ENCODE measurements at places on chromosomes 2 and 18.

DNA sequence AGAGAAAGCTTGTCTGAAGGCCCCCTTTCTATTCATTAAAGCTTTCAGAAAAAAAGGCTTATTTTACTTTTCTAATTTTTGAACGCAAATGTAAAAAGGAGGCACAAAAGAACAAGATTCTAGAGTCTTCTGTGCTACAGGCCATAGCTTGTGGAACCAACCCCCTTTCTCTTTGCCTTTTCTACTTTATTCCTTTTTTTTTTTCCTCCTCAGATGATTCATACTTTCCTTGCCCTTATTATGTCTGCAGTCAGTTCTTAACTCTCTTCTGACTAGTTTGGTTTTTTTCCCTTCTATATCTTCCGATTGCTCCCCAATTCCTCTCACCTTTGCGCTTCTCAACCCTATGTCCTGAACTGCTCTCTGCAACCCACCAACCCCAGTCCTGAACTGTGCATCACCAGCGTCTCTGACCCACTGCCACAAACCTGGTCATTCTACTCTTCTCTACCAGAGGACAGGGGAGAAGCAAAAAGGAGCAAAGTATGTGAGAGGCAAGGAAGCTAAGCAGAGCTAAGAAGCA is 56.9 kb upstream of the WIPF1 start:
- no peak overlapping the region for H3K27ac ChIP-seq
- H3K4me1 ChIP-seq = no peaks in the 10 kb centered on the region
- H3K36me3 ChIP-seq = peaks cover 14% of the 10 kb centered on the region
- H3K4me3 ChIP-seq = no peak overlapping the region
- H3K27me3 ChIP-seq = no peaks in the 10 kb centered on the region

- H3K4me3 ChIP-seq = no peak overlapping the region
- H3K27ac ChIP-seq = no peak overlapping the region
- no peaks in the 10 kb centered on the region for H3K36me3 ChIP-seq
These were observed 18.7 kb downstream of the MAPRE3 start for GRCh38 chr2:26989156-26989555.

GRCh38 chr2:579961-580360 is 97.2 kb downstream of the TMEM18 start:
- DNase-seq = no peak
- no peak overlapping the region for H3K27ac ChIP-seq
- no peaks in the 10 kb centered on the region for H3K27me3 ChIP-seq
- H3K4me3 ChIP-seq = no peak overlapping the region
- H3K36me3 ChIP-seq = no peaks in the 10 kb centered on the region

- H3K4me3 ChIP-seq = no peak overlapping the region
- H3K36me3 ChIP-seq = no peaks in the 10 kb centered on the region
- no peak overlapping the region for H3K27ac ChIP-seq
- no peaks in the 10 kb centered on the region for H3K27me3 ChIP-seq
These were observed 9.6 kb upstream of the NT5C1B start for GRCh38 chr2:18598848-18599484.

DNA sequence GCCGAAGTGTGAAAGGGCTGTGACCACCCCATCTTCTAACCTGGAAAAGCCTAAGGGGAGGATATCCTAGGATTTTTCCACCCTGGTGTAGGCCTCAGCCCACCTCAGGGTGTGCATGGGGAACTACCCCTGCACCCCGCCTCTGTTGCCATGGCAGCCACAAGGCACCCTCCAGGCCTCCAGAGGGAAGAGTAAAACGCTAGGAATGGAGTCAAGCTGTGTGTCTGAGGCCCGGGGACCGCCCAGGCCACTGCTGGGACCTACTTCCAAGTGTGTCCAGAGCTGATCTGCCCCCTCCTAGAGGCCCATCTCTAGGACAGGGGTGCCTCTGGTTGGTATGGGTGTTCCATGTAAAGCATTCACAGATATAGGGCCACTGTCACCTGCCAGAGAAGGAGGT is 86.7 kb downstream of the PLB1 start:
- H3K27ac ChIP-seq = no peak overlapping the region
- no peak for DNase-seq
- no peak overlapping the region for H3K4me3 ChIP-seq
- H3K4me1 ChIP-seq = peaks cover 9% of the 10 kb centered on the region

- H3K27ac ChIP-seq = no peak overlapping the region
- DNase-seq = no peak
- no peaks in the 10 kb centered on the region for H3K36me3 ChIP-seq
- H3K27me3 ChIP-seq = no peaks in the 10 kb centered on the region
- no peaks in the 10 kb centered on the region for H3K4me1 ChIP-seq
These were observed 3.9 kb upstream of the KLHL29 start for GRCh38 chr2:23381084-23381483.

DNA sequence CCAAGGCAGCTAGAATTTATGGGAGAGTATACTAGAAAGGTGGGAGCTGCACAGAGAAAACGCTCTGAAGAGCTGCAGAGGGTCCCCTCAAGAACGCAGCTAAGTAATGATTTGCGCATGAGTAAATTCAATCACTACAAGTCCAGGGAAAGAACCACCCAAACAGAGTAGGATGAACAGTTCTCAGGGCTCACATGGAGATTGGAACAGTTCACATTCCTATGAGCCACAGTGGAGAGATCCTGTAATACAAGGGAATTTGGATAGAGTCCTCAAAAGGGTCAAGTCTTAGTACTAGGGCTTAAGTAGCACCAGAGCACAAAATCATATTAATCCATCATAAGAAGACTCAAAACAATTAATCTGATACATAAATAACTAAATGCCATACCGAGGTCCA is 12.7 kb downstream of the OLA1 start:
- H3K27me3 ChIP-seq = no peaks in the 10 kb centered on the region
- no peak overlapping the region for H3K27ac ChIP-seq
- no peaks in the 10 kb centered on the region for H3K4me1 ChIP-seq
- DNase-seq = no peak
- no peak overlapping the region for H3K4me3 ChIP-seq

DNA sequence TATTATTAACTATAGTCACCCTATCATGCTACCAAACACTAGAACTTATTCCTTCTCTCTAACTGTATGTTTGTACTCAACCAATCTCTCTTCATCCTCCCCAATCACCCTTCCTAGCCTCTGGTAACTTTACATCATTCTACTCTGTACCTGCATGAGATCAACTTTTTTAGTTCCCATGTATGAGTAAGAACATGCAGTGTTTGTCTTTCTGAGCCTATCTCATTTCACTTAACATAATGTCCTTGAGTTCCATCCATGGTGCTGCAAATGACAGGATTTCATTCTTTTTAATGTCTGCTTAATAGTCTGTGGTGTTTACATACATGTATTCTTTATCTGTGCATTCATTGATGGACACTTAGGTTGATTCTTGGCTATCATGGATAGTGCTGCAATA is 108.9 kb upstream of the RFX8 start:
- H3K4me3 ChIP-seq = no peak overlapping the region
- H3K4me1 ChIP-seq = no peaks in the 10 kb centered on the region
- no peak overlapping the region for H3K27ac ChIP-seq
- no peaks in the 10 kb centered on the region for H3K36me3 ChIP-seq
- no peak for DNase-seq

GRCh38 chr2:103208916-103209315 is 447.1 kb downstream of the TMEM182 start:
- H3K4me1 ChIP-seq = no peaks in the 10 kb centered on the region
- H3K4me3 ChIP-seq = no peak overlapping the region
- H3K27ac ChIP-seq = no peak overlapping the region
- H3K27me3 ChIP-seq = no peaks in the 10 kb centered on the region
- H3K36me3 ChIP-seq = no peaks in the 10 kb centered on the region
- no peak for DNase-seq

DNA sequence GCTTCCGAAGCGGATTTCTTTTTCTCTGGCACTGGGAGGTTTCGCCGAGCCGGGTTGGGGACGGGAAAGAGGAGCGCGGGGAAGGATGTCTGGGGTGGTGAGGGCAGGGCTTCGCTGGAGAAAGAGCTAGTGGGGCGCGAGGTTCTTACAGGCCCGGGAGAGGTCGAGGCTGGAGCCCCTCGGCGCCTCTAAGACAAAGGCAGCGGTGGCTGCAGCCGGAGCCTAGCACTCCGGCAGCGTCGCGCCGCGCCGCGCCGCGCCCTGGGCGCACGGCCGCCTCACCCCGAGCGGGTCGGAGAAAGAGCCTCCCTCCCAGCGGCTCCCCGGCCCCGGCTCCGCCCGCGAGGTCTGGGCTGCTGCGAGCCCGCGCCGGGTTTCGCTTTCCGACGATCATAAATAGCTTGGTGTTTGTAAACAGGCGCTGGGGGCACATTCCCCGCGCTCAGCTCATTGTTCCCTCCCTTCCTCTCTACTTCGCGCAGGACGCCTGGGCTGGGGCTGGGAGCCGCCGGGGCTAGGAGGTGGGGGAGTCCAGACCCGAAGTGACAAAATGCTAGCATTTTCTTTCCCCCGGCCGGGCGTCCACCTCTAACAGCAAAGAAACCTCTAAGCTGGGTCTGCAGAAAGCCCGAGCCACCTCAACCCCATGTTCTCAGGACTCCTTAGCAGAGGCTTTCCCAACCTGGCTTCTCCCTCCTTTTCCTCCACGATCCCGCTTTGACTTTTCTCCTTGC is 813 bp upstream of the MEIS1 start:
- H3K36me3 ChIP-seq = peaks cover 7% of the 10 kb centered on the region
- no peaks in the 10 kb centered on the region for H3K27me3 ChIP-seq
- peaks cover 17% of the 10 kb centered on the region for H3K4me1 ChIP-seq
- DNase-seq = no peak
- peak overlapping the region; percentile 91 for H3K27ac ChIP-seq

GRCh38 chr2:55302241-55302640 is 33.2 kb upstream of the MTIF2 start:
- H3K36me3 ChIP-seq = peaks cover 7% of the 10 kb centered on the region
- no peaks in the 10 kb centered on the region for H3K27me3 ChIP-seq
- no peak for DNase-seq
- H3K4me3 ChIP-seq = no peak overlapping the region
- no peaks in the 10 kb centered on the region for H3K4me1 ChIP-seq

DNA sequence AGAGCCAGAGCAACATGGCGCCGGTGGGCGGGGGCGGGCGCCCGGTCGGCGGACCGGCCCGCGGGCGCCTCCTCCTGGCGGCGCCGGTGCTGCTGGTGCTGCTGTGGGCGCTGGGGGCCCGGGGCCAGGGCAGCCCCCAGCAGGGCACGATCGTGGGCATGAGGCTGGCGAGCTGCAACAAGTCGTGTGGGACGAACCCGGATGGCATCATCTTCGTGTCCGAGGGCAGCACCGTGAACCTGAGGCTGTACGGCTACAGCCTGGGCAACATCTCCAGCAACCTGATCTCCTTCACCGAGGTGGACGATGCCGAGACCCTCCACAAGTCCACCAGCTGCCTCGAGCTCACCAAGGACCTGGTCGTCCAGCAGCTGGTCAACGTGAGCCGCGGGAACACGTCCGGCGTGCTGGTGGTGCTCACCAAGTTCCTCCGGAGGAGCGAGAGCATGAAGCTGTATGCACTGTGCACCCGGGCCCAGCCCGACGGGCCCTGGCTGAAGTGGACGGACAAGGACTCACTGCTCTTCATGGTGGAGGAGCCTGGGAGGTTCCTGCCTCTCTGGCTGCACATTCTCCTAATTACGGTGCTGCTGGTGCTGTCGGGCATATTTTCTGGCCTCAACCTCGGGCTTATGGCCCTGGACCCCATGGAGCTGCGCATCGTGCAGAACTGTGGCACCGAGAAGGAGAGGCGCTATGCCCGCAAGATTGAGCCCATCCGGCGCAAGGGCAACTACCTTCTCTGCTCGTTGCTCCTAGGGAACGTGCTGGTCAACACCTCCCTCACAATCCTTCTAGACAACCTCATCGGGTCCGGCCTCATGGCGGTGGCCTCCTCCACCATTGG is 507 bp downstream of the CNNM4 start:
- no peaks in the 10 kb centered on the region for H3K27me3 ChIP-seq
- H3K36me3 ChIP-seq = no peaks in the 10 kb centered on the region
- peak overlapping the region; percentile 52 for H3K4me3 ChIP-seq
- peaks cover 27% of the 10 kb centered on the region for H3K4me1 ChIP-seq
- peak overlapping the region; percentile 72 for H3K27ac ChIP-seq

- no peak overlapping the region for H3K4me3 ChIP-seq
- H3K27ac ChIP-seq = no peak overlapping the region
- H3K36me3 ChIP-seq = peaks cover 25% of the 10 kb centered on the region
- no peak for DNase-seq
- peaks cover 14% of the 10 kb centered on the region for H3K4me1 ChIP-seq
- H3K27me3 ChIP-seq = no peaks in the 10 kb centered on the region
These were observed 32.0 kb downstream of the CENPO start for GRCh38 chr2:24824966-24825882.

- H3K4me1 ChIP-seq = no peaks in the 10 kb centered on the region
- no peak overlapping the region for H3K4me3 ChIP-seq
- H3K36me3 ChIP-seq = no peaks in the 10 kb centered on the region
These were observed 9.5 kb upstream of the NAT8 start for GRCh38 chr2:73651591-73652230.

GRCh38 chr2:147345246-147345645 is 499.6 kb upstream of the ACVR2A start:
- peaks cover 7% of the 10 kb centered on the region for H3K4me1 ChIP-seq
- no peaks in the 10 kb centered on the region for H3K27me3 ChIP-seq
- H3K4me3 ChIP-seq = no peak overlapping the region
- H3K27ac ChIP-seq = no peak overlapping the region

DNA sequence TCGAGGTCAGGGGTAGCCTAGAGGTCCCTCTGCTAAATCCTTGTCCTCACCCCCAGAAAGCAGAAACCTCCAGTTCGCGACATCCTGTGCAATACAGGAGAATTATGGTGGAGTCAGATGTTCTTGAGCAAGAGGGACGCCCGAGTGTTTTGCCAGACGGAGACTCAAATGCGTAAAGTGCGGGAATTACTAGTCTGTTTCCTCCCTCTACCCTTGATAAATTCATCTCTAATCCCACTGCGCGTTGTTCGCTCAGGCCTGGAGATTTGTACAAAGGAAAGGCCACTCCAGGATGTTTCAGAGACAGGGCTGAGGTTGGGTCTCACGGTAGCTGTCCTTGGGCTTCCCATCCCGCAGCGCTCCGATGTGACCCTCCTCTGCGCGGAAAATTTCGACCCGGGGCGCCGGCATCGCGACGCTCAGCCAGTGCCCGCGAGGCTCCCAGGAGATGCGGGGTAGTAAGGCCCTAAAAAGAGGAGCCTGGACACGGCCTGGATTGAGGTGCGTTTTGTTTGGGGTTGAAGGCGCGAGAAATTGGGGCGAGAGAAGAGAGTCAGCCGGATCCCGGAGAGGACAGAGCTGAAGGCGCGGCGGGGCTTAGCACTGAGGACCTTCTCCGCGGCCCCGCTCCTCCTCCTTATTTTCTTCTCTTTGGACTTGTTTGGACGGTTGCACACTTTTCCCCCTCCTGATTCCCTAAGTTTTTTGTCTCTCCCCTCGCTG is 2.6 kb upstream of the NEUROD1 start:
- H3K27ac ChIP-seq = no peak overlapping the region
- no peaks in the 10 kb centered on the region for H3K36me3 ChIP-seq
- peak overlapping the region; percentile 14 for H3K4me3 ChIP-seq
- no peak for DNase-seq
- peaks cover 28% of the 10 kb centered on the region for H3K27me3 ChIP-seq
